ENCODE measurements at places on chromosomes 1 and 21.

- DNase-seq: no peak
Observed at GRCh38 chr1:27607239-27607804, 3.4 kb upstream of the AHDC1 start.

DNA sequence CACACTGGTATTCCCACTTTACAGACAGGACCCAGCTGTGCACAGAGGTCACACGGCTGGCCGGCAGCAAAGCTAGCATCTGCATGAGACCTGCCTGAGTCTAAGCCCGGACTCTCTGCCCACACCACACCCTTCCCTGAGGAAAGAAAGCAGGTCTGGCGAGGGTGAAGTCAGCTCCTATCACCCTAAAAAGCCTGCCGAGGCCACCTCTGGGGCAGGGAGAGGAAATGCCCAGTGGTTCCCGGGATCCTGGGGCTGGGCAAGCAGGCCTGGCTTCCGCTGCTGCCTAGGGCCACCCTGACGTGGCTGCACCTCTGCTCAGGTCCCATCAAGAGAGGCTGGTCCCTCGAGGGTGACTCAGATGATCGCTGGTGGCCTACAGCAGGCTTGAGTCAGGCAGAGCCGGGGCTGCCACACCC is 42.2 kb downstream of the RAP1GAP start:
- no peak for DNase-seq

- no peak for DNase-seq
Observed at GRCh38 chr1:40140211-40140973, 20.8 kb upstream of the RLF start.

- DNase-seq: no peak
Observed at GRCh38 chr1:162191396-162192305, 122.2 kb downstream of the NOS1AP start.

DNA sequence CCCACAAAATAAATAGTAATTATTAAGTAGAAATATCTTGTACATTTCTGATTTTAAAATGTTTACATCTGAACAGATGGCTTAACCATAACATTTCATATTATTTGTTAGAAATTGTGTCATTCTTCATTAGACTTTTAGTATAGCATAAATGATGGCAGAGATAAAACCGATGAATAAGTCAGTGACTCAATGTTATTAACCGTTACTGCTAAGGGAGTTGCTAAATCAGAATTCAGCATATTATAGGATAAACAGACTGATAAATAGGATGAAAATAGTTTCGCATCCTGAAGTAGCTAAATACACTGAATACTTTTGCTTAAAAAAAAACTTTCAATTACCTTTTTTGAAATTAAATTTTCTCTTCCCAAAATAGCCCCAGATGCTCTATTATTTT is 610.6 kb upstream of the ZP4 start:
- no peak for DNase-seq

DNA sequence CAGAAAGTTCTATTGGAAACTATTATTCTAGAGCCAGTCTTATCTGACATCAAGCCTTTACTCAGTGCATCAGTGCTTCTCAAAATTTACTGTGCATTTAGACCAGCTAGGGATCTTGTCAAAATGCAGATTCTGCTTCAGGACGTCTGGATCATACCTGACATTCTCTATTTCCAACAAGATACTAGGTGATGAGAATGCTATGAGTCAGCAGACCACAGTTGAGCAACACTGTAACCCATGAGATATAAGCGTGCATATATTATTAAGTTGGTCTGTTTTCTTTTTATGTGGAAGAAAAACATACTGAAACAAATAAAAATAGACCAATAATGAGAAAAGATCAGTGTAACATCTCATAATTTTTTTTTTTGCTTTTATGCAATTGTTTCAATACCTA is 40.4 kb upstream of the KCNH1 start:
- no peak for DNase-seq

GRCh38 chr21:16579538-16579937 is 849.8 kb downstream of the USP25 start:
- no peak for DNase-seq

- DNase-seq: no peak
Observed at GRCh38 chr1:100735244-100735643, 15.7 kb downstream of the VCAM1 start.

- no peak for DNase-seq
Observed at GRCh38 chr21:40976198-40977109, 129.5 kb upstream of the DSCAM start.

GRCh38 chr1:15352128-15352957 is 57.3 kb upstream of the EFHD2 start:
- DNase-seq: peak; percentile 62

GRCh38 chr1:87799451-87799850 is 470.8 kb downstream of the LMO4 start:
- DNase-seq: no peak

DNA sequence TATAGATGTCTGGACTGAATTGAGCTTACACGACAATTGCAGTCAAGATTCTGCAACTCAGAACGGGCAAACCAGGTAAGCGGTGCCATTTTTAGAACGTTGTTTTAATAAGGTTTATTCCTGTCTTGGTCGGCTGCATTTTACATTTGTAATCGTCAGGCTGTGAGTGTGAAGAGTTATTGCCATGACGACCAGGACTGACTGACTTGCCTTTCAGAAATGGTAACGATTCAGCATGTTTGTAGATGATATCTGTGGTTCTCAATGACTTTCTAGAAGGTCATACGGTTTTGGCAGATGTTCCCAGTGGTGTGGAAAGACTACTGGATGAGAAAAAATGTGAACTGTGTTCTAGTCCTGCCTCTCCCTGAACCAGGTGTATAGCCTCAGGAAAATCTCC is 271.3 kb upstream of the B3GALT2 start:
- no peak for DNase-seq

- no peak for DNase-seq
Observed at GRCh38 chr1:180092931-180093650, 61.6 kb upstream of the QSOX1 start.

- DNase-seq: no peak
Observed at GRCh38 chr21:36692114-36692834, 6.6 kb upstream of the SIM2 start.

- no peak for DNase-seq
Observed at GRCh38 chr1:217027403-217028080, 304.3 kb upstream of the ESRRG start.

GRCh38 chr1:105260001-105260400 is 1510.3 kb downstream of the AMY1C start:
- no peak for DNase-seq

DNA sequence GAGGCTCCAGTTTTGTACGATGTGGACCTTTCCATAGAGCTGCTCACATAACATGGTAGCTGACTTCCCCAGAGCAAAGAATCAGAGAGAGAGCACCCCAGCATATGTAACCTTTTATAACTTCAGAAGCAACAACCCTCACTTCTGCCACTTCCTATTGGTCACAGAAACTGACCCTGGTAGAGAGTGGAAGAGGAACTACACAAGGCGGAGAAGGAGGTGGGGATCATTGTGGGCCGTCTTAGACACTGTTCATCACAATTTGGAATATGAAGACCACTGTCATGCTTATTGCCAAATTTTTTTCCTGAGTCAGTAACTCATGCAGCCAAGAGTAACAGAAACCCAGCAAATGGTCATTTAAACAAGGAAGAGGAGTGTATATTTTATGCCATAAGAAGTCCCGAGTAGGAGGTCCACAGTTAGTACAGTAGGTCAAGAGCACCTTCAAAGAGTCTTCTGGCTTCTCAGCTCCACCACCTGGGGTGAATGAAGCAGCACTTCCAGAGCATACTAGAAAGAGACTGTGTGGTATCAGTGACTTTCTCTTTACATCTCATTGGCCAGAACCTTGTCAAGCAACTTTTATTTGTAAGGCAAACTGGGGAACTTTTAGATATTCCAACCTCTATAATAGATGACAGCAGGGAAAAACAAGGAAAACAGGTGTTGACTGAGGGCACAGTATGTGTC is 71.8 kb downstream of the ODF2L start:
- no peak for DNase-seq

- no peak for DNase-seq
Observed at GRCh38 chr1:20141001-20141400, 1.9 kb downstream of the PLA2G2F start.

GRCh38 chr1:3718764-3719163 is 33.5 kb upstream of the CCDC27 start:
- DNase-seq: no peak

- DNase-seq: no peak
Observed at GRCh38 chr1:46364612-46365011, 24.0 kb downstream of the NSUN4 start.

DNA sequence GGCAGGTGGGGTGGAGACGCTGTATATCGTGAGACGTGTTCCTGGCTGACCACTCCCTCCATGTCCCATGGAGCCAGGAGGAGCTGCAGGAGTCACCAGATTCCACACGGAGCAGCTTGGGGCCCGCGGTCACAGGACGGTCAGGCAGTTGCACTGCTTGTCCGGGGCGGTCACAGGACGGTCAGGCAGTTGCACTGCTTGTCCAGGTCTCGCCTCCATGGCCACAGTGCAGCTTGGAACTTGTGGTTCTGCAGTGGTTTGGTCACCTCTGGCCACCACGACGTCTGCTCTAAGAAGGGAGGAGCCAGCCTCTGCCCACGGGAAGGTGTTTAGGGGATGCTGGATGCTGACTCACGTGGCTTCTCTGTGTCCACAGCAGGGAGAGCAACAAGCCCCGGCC is 33.0 kb downstream of the SLX9 start:
- DNase-seq: no peak

GRCh38 chr1:82059959-82060358 is 259.2 kb downstream of the ADGRL2 start:
- DNase-seq: no peak

GRCh38 chr1:1577367-1578011 is 2.8 kb upstream of the SSU72 start:
- DNase-seq: no peak

GRCh38 chr1:209633335-209633997 is 18.8 kb downstream of the LAMB3 start:
- DNase-seq: no peak

DNA sequence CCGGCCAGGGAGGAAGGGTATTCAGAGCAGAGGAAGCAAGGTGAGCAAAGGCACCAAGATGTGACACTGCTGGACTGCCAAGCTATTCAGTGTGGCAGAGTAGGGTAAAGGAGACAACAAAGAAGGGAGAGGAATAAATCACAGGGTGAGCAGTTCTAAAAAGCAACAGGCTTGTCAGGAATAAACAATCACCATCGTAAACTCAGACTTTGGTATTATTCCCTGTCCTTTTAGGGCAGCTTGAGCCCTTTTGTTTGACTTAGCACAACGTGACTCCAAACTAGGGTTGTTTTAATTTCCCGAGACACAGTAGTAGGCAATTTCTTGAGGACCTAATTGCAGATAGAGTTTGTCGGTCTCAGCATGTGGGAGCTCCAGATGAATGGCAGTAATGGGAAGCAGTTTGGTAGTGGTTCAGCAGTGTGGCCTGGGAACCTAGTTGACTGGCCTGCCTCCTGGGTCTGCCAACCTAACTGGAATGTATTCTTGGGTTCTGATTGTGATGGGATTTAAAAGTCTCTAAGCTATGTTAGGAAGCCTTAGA is 4.3 kb downstream of the CR1L start:
- DNase-seq: no peak

DNA sequence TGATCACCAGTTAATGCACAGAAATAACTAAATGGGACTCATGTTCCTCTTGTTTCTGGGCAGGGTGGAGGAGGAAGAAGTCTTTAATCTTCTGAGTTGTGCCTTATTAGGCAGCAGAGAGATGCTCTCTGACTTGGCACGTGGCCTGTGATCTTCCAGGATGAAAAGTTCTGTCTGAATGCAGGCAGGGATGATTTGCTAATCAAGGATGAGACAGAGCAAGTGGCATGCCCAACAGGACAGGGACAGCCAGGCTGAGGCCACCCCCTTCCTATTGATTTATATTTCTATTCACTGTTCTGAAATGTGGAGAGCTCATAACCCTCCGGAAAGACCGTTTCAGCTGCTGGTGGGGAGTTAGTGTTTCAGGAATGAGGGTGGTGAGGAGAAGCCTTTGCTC is 477.8 kb upstream of the CAMK1G start:
- no peak for DNase-seq

DNA sequence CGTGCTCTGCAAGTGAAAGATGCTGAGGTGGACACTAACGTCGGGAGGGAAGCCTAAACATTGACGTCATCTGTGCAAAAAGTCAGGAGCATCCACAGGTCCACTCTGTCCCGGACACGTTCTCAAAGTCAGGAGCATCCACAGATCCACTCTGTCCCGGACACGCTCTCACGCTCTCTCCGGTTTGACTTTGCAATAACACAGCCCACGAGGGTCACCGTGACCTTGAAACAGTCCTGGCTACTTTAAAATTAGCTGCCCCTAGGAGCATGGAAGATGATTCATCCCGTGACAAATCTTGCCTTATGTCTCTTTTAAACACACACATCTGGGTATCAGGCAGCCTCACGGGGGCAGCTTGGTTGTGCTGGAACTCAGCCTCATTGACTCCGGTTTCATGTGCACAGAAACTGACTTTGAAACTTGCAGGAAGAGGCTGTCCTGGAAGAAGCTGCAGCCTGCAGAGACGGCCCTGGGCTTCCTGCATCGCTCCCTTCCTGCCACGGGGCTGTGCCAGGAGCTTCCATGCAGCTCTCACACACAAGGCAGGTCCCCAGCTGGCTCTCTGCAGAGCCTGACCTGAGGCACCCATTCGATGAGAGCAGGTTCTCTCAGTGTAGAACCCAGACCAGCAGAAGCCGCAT is 18.1 kb upstream of the COL18A1 start:
- no peak for DNase-seq

DNA sequence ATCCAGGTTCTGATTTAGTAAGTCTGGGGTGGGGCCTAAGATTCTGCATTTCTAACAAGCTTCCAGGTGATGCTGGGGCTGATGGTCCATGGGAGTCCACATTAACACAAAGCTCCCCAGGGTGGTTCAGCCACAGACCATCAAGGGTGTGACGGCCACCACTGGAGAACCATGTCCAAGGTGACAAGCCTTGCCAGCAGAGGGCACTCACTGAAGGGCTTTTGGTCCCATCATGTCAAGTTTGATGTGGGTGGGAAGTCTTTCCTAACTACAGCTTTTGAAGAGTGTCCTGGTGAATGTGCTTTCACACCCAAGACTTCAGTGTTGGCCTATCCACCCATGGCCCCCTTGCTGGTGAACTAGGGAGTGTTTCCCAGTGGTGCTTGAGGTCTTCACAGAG is 67.1 kb downstream of the UBE2T start:
- peak; percentile 35 for DNase-seq

DNA sequence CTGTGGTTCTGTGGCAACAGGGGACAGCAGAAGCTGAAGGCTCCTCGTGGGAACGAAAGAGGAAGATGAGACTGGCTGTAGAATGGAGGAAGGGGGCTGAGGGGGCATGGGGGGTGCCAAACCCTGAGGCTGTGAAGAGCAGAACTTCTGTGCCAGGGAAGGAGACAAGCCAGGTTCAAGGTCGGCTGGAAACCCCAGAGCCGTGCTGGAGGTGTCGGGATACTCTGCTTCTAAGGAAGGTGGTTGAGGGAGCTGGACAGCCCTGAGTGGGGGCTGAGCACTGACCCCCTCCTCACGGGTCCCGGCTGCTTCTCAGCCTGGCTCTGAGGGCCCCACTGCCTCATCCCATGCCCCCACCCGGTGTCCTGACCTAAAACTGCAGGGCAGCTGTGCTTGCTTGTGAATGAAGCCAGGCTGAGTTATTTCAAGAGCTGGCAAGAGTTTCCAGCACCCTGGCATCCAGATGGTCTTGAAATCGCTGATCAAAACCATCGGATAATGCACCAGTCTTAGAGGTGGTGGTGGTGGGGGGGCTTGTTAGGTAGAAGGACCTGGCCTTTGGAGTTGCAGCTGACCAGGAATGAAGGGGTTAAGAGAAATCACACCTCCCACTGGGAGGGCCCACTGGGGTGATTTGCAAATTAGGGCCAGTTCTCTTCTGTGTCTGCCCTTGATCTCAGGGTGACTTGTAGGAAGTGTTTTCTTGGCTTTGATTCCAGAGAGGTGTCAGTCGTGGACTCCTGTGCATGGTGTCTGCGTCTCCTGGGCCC is 218.9 kb upstream of the C1orf174 start:
- DNase-seq: no peak

GRCh38 chr1:197837911-197838310 is 62.6 kb upstream of the DENND1B start:
- no peak for DNase-seq

Data from T-helper 2 cell treated with Interferon-gamma antibody and Interleukin-4, amounts not matched to agents 5 μg/mL and 100 μg/mL, for 36 hours (primary cell).